ENCODE measurements at places on chromosomes 7 and 10.

GRCh38 chr7:143519411-143520131, 41.9 kb downstream of the TAS2R41 start:
- DNase-seq: no peak

GRCh38 chr7:155191901-155192478, 105.7 kb upstream of the INSIG1 start:
- DNase-seq: no peak

DNA sequence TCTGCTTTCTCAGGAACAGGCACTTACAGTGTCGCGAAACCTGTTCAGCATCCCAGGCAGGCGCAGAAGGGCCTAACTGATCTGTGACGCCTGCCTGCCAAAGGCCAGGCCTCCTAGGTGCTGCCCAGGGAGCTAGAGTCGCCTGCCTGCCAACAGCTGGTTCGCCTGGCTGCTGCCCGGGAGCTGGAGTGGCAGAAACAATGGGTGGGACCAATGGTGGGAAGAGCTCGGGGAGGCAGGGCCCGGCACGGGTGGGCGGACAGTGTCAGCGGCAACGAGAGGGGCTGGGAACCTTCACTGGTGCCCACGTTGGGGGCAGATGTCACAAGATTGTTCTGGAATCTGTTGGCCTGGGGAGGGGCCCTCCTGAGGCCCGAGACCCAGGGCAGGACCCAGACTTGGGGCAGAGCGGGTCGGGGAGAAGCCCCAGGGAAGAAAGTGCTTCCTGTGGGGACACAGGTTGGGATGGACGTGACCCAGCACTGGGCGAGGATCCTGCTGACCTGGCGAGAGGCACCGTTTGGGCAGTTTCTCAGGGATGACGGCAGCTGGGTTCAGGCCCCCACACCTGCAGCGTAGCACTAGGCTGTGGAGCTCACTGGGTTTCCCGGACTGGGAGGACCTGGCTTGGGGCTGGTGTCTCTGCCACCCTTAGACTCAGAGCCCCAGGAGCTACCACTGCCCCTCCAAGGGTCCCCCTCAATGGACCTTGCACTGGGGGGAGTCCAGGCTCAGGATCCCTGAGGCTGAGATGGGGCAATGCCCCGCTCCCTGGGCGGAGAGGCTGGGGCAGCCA, 181.8 kb downstream of the ELFN1 start:
- no peak for DNase-seq

DNA sequence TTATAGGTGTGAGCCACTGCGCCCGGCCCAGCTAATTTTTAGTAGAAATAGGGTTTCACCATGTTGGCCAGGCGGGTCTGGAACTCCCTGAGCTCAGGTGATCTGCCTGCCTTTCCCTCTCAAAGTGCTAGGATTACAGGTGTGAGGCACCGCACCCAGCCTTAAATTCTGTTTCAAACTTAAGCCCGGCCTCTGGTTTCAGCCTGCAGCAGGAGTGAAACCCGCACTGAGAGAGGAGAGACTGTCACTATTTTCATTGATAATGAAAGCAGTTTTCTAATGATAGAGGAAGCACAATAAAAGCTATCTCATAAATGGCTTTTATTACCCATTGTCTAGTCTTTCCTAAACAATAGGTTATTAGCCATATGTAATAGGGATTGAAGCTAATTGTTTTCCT, 415.5 kb downstream of the GALNT17 start:
- no peak for DNase-seq

- no peak for DNase-seq
Measured at GRCh38 chr7:28958235-28958979, at the start of gene TRIL. TRIL (minus strand) TSS chr7:28958330; CDS start chr7:28958046, 284 bp downstream.

GRCh38 chr10:122184254-122184653, 86.8 kb upstream of the BTBD16 start:
- DNase-seq: no peak

DNA sequence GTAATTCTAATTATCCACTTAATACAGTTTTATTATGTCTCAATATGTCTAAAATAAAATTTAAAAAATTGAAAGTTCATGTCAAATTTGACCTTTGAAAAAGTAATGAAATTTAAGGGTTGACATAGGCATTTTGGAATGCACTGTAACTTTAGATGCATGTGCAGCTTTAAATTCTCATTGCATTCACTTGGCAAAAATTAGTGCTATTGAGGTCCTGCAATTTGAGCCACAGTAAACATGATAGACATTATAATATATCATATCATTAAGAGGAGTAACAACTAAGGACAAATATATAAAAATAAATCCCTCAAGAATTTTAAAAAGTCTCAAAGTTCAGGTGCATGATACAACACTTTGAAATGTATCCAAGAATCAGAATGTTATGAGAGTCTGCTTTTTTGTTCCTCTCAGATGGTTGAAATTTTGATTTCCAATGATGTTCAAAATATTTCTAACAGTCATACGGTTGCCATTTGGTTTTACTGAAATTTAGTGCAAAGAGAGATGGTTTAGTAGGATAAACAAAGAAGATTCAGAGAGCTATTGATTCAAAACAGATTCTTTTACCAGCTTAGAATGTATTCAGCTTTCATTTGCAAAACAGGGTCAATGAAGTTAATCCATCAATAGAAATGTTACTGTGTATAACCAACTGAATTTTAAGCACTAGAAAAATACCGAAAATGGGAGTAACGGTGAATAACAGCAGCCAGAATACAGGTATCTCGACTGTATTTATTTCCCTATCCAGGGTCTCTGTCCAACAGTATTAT, 71.8 kb downstream of the SEMA3A start:
- DNase-seq: no peak

DNA sequence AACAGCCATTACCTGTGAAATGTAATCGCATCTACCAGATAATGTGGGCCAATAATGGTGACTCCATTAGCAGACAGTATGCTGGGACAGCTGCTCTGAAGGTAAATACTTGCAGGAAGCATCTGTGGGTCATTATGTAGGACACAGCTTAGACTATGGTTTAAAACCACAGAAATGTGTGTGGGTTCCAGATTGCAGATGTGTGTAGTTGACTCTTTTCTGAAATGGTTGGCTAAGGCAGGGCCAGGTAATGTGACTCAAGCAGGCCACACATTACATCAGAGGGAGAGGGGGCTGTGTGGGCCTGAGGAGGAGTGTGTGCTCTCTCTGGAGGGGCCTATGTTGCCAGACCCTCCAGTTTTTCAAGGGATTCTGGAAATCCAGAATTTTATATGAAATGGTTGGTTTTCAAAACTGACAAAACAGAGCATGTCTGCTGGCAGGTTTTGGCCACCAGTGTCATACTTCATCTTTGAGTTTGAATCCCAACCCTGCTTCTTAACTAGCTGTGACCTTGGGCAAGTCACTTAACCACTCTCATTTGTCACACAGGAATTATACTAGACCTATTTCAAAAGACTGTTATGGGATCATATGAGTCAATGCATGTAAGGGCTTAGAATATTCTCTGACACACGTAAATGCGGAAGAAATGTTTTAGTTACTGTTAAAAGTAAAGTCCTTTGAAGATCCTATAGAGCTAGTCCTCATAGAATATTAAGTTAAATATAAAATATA, 64.5 kb downstream of the MCMBP start:
- DNase-seq: no peak

- no peak for DNase-seq
Measured at GRCh38 chr10:57336341-57336740, 931.4 kb downstream of the IPMK start.

GRCh38 chr10:78491812-78492211, 458.1 kb downstream of the RPS24 start:
- DNase-seq: no peak

GRCh38 chr10:3054851-3055199, 12.5 kb upstream of the PFKP start:
- DNase-seq: no peak

GRCh38 chr10:48219194-48219593, 55.3 kb downstream of the FRMPD2 start:
- DNase-seq: no peak

GRCh38 chr10:13346283-13347042, 1.6 kb downstream of the SEPHS1 start:
- no peak for DNase-seq

- no peak for DNase-seq
Measured at GRCh38 chr10:33617381-33618080, 283.1 kb upstream of the NRP1 start.

Data from CD4-positive, alpha-beta T cell treated with Interleukin-4 for 4 hours (primary cell).